ENCODE measurements at places on chromosomes 2 and 18.

DNA sequence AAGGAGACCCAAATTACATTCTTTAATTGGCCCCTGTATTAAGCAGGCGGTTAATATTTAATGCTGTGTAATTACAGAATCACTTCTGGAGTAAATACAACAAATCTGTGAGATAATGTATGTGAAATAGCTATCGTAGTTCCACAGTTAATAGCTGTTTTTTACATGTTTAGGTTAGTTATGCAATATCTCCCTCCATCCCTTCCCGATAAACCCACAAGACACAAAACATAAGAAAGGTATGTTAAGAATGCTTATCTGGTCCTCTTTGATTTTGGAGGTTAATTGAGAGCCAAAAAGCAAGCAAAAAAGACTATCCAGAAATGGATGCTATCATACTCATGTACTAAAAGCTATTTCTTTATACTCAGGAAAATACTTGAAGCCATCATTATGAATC is 49.1 kb downstream of the ZNF638 start:
- no peak for DNase-seq

GRCh38 chr2:64847930-64848329 is 141.3 kb upstream of the SLC1A4 start:
- DNase-seq, result no peak

DNA sequence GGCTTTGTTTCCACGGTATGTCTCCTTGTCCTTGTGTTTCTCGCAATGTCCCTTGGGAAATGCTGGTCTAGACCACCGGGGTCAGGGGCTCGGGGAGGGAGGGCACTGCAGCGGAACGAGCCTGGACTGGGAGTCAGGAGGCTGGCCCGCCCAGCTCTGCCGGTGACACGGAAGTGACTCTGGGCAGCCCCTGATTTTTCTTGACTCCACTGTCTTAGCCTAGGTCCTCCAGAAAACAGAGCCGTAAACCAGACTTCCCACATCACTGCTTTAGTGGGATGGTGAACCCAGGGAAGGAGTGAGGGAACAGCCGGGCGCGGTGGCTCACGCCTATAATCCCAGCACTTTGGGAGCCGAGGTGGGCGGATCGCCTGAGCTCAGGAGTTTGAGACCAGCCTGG is 144.2 kb downstream of the ASB1 start:
- DNase-seq, result no peak

- no peak for DNase-seq
These were observed 124.1 kb upstream of the NOSTRIN start for GRCh38 chr2:168678153-168678853.

- no peak for DNase-seq
These were observed 676 bp downstream of the KLHL23 start for GRCh38 chr2:169734169-169734847.

DNA sequence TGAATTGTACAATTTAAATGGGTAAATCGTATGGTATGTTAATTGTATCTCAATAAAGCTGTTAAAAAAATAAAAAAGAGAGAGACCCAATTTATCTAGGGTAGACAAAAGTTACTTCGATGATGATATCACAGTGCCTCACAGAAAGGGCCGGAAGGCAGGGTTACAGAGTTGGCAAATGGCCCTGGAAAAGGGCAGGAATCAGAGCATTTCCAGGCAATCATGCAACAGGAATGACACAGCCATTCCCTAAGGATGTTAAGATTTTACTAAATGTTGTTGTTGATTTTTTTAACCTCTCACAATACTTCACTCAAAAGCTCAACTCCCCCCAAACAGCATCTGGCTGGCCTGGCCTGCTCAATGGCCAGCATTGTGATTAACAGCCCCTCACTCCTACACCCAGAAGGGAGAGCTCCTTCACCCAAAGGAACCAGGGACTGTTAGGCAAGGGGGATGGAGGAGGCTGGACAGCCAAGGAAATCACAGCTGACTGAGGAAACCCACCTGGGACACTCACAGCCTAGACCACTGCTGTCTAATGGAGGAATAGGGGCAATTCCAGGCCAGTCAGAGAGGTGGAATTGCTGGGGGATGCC is 7.7 kb upstream of the SP100 start:
- no peak for DNase-seq

DNA sequence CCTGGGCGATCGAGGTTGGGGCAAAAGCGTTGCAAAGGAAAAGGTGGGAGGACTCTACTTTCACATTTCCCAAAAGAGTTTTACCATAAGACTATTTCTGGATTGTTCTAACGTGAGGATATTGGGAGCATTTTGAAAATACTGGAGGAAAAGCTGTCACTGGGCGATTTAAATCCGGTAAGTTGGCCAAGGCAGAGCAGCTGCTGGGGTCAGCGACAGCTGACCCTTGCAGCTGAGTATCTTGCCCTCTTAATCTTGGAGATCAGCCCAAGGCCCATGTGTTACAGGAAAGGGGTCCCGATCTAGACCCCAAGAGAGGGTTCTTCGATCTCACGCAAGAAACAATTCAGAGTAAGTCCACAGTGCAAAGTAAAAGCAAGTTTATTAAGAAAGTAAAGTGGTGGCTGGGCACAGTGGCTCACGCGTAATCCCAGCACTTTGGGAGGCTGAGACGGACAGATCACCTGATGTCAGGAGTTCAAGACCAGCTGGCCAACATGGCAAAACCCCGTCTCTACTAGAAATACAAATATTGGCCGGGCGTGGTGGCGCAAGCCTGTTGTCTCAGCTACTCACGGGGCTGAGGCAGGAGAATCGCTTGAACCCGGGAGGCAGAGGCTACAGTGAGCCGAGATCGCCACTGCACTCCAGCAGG is 964 bp upstream of the ST3GAL5 start:
- no peak for DNase-seq

DNA sequence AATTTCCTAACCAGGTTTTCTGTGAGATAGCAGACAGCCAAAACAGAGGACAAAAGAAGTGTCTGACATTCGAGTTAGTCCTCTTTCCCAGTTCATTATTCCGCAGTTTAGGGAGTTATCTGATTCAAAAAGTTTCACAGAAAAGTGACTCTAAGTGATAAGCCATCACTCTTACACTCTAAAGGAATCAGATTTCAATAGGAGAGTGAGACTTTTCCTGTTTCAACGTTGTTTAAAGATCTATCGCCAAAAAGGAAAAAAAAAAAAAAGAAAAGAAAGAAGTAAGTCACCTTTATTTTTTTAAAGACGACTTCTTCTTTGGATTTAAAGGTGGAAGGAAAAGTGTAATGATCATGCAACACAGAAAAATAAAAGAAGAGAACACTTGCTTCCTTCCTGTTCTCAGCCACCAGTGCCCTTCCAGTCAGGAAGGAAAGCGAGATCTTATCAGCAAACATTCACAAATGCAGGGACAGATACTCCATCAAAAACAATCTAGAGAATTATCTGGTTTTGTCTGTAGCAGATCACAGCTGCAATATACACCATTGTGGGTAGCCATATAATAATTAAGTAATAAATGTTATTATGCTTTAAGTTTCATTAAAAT is 49.8 kb downstream of the TFPI start:
- no peak for DNase-seq

DNA sequence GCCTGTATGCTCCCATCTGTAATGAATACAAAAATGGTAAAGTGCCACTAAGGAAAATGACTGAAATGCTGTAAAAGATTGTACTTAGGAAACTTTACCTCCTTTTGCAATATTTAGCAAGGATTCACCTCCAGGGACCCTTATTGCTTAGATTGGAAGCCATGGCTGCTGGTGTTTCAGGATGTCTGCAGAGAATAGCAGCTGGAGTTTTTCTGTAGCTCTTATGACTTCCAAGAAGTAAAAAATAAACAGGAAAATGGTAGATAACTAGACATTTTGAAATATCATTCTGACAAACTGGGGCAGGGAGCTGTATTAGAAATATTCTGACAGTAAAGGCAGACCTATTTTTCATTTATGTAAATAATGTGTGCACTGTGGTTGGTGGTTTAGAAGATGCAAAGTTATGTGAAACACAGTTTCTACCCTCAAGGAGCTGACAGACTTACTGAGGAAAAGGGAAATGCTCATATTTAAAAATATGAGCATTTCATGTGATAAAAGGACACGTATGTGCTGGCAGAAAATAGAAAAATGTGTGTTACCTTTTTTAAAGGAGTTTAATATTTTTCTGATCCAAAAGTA is 224.9 kb upstream of the BOD1L2 start:
- DNase-seq, result no peak

DNA sequence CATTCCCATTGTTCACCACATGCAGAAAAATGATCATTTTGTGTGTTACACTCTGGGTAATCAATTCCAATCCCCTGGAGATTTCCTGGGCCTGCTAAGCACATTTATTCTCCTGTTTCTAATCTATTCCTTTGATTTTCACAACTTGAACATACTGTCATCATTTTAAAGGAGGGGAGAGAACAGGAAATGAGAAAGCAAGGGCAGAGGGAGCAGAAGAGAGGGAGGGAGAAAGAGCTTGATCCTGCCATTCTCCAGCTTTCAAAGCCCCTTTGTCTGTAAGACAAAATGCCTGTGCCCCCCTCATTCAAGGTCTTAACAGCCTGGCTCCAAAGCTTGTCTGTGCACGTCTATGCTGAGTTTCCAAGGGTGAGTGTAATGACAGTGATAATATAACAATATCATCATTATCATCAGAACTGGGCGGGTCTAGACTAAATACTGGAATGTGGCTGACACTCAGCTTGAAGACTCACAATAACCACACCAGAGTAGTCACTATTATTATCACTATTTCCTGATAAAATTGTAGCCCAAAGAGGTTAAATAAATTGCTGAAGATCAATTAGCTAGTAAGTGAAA is 164.4 kb upstream of the KLHL29 start:
- DNase-seq, result no peak

DNA sequence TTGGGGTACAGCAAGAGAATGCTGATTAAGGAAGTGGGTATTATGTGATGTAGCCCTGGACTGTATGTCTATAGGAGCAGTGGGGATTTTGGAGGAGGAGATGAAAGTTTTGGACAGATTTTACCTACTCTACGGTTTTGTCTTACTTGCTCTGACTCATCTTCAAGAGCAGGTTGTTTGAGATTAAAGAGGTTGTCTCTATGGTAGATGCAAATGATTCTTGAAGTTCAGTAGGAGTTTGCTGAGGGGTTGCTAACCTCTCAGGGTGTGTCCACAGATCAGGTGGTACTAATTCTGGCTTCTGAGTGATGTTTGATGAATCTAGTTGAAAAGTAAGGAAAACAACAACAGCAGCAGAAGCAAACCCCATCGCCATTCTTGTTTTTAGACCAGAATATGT is 9.7 kb upstream of the SERPINB12 start:
- no peak for DNase-seq

GRCh38 chr2:23420091-23420839 is 35.3 kb downstream of the KLHL29 start:
- DNase-seq, result no peak

GRCh38 chr2:43302182-43302960 is 76.0 kb upstream of the ZFP36L2 start:
- no peak for DNase-seq

GRCh38 chr2:208265371-208265800 is 669 bp upstream of the PIKFYVE start:
- no peak for DNase-seq

DNA sequence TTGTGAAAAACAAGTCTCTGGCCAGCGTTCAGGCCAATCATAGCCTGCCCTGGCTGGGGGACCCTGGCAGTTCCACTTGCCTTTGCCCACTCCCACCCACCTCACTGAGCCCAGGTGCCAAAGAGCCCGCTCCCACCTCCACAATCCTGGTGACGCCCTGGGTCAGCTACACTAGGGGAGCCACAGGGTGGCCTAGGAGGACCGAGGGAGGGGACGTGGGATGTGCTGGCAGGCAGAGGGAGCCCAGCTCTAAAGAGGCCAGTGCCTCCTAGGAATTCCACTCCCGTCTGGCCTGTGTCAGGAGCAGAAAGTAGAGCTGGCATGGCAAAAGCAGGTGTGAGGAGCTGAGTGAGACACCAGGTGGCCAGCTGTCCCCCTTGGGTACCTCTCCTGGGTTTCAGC is 49.3 kb downstream of the TNS1 start:
- DNase-seq, result no peak

DNA sequence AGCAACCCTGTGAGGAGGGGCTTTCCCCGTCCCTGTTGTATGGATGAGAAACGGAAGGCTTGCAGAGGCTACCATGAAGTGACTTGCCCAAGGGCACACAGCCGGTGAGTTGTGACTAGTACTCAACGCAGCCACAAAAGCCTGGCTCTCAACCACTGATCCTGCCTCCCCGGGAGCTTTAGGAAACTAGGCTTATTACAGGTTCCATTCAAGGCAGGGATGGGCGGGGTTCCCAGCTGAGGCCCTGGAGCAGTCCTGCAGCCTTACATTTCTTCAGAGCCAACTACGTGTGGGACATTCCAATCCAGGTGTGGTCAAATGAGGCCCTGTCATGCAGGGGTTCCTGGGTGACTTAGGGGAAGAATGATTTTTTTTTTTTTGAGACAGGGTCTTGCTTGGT is 59.6 kb downstream of the MEX3C start:
- DNase-seq, result no peak

GRCh38 chr2:160343404-160343803 is 143.3 kb upstream of the ITGB6 start:
- no peak for DNase-seq

- DNase-seq, result no peak
These were observed 136.3 kb downstream of the TNS1 start for GRCh38 chr2:217866457-217866856.

DNA sequence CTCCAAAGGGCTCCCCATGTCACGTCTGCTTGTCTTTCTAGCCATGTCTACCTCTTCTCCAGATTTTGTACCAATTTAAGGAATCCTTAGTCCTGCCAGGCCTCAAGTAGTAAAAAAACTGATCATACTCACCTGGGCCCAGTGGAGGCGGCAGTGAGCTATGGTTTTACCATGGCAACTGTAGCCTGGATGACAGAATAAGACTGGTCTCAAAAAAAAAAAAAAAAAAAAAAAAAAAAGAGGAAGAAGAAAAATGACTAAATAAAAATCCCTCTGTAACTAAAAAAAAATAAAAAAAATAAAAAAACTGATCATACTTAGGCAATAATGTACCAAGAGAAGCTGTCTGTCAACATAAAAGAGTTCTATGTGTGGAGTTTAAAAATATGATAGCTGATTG is 221.6 kb downstream of the NR4A2 start:
- DNase-seq, result no peak

- DNase-seq, result no peak
These were observed 98.0 kb downstream of the RND3 start for GRCh38 chr2:150389447-150389846.

GRCh38 chr2:185531721-185532120 is 206.9 kb upstream of the FSIP2 start:
- DNase-seq, result no peak

GRCh38 chr18:44358402-44358801 is 322.3 kb upstream of the SETBP1 start:
- no peak for DNase-seq

DNA sequence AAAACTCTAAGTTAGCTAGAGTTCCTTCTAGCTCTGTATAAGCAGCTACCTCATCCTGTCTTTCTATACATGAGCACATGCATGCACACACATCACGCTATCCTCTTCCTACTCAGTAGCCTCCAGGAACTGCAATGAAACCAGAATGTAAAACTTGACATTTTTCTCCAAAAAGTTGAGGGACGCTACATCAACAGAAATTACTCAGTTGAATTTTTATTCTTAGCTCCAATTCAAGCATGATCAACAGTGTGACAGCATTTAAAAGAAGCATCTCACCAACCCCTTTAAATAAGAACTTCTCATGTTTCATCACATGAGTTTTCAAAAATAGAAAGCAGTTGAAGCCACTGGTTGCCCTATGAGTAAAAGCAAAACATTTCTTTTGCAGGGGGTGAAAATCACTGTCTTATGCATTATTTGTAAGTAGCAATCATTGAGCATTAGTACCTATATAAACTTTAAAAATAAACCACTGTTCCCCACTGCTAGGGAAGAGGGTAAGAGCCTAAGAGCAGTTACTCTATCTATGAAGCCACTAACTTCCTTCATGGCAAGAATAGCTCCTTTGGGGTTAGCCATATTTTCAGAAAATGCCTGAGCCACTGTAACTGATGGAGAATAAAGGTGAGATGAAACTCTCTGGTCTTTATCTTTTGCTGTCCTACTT is 77.9 kb upstream of the ARL5A start:
- DNase-seq, result no peak

Data from SW 1271 (cell line).